Stimulated activated naive CD4-positive, alpha-beta T cell treated with Interleukin-2 at 50 U/mL for 16 hours (primary cell): ENCODE measurements at places on chromosomes 3 and 15.

DNA sequence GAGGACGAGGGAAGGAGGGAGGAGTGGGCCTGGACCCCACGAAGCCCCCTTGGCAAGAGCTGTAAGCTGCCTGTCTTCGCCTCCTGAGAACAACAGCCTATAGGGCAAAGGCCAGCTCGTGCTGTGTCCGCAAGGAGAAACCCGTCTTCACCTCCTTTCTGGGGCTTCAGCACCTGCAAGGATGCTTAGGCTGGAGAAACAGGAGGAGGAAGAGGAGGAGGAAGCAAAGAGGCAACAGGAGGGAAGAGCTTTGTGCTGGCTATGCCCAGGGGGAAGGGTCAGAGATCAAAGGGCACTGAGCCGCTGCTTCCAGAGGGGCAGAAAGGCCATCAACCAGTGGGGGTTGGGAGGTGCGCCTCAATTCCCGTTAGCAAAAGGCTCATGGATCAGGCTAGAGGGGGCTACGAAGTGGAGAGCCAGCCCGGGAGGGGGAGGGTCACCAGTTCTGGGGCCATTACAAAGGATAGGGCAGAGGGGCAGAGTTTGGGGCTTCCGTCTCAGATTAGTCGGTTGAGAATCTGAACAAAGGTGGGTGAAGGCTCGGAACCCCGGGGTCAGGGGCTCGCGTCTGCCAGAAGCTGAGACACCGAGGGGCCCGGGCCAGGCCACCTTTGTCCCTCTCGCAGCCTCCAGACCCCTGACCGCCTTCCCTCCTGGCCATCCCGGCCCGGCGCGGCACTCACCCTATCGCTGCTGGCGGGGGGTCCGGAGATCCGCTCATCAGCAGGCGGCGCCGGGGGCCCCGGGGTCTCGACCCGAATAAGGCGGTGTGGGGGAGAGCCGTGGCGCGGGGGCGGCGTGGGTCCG is 792 bp downstream of the SHF start:
- DNase-seq: no peak

- no peak for DNase-seq
Observed at GRCh38 chr3:10599444-10599843, 94.1 kb upstream of the ATP2B2 start.

DNA sequence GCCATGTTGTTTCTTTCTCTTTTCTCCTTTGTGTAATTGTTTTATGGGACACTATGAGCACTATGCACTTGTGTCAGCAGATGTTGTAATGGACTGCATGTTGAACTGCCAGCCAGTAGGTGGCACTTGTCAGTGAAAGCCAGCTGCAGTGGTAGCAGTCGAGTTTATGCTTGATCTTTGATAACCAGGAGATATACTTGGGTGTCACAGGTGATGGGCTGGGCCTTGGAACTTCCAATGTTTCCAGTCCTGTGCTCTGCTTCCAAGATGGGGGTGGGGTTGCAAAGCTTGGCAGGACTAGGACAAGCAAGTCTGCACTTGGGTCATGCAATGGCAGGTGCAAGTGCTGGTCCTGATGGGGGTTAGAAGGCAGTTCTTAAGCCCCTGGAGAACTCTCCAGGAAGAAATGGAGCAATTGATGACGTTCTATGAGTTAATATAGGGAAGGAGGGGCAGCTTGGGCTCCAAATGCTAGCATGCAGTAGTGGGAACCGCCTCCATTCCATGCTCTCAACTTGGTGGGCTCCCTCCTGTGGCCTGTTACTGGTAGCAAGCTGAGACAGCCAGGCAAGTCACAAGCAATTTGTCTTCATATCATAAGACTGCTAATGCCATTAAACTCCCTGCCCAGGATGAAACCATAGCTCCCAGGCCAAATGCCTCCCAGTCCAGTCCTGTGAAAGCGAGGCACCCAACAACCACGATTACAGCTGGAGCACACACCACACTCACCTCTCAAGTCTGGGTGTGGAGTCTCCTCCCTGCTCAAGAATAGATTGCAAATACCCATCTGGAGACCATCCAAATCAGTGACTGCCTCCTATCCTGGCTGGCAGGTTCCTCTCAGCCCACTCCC is 287.2 kb downstream of the CGGBP1 start:
- DNase-seq: peak; percentile 4

GRCh38 chr3:105836533-105836932 is 32.3 kb downstream of the CBLB start:
- peak; percentile 65 for DNase-seq

DNA sequence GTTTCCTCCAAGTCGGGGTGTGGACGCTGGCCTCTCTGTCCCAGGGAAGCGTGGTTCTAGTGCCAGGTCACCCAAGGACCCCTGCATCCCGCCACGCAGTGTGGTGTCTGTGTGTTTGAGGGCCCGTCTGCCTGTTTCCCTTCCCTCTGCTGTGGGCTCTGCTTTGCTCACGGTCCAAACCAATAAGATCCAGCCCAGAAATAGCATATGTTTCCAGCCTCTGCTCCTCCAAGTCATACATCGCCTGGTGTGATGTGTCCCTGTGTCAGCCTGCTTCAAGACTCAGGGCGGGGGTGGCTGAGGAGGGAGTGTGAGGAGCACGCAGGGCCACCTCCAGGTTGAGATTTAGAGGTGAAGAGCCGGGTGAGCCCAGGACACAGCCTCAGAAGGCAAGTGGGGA is 21.9 kb upstream of the RPL29 start:
- no peak for DNase-seq

DNA sequence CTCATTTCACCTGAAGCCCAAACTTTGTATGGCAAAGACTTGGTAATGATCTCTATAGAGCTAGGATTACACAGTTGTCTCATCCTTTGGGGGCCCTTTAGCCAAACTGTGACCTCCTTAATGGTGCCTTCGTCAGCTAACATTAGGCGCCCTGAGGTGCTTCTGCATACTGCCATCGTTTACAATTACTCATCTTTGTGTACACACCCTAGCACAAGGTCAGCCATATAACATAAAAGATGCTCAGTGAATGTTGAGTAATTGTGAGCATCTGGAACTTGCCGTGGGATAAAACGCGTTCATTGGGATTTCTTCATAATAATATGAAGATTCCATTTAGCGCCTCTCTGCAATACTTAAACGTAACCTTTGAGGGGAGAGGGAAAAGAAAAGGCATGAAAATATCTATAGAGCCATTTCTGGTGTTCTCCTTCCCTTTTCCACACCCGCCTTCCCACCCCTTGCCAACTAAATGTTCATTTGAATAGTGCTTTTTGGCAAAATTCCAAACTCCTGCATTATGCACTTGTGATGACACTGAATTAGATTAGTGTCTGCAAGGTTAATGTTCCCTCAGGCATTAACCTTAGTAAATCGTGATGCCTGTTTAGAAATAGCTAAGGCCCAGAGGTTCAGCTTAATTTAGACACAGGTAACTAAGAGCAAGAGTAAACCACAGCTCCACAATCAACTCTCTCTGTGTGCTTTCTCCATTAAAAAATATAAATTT is 990 bp upstream of the ZNF148 start:
- DNase-seq: no peak

- DNase-seq: no peak
Observed at GRCh38 chr15:44598892-44599291, 61.9 kb downstream of the EIF3J start.

DNA sequence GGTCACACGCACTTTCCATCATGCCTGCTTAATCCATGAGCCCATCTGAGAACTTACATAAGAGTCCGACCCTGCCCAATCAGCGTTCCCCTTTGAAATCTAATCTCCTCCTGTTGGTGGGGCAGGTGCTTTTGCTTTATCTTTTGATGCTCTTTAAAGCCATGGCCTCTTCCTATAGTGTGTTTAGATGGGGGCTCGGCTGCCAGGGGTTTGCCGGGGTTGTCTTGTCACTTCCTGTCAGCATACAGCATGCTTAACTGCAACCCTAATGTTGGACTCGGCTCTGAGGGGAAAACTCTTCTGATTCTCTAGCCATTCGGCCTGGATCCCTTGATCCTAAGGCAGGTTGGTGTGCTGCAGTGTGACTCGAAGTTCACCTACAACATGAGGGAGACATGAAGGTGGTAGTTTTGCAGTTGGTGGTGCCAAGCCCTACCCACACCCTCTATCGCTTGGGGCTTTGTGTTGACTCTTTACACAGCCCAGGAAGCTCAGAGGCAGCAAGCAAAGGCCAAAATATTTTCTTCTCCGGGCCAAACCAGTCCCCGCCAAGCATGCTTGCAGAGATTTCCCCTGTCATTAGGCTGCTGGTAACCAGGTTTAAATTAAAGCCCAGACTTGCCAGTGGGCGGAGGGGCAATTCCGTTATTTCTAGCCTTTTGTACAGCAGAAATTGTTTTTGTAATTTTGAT is 218.7 kb downstream of the FEZF2 start:
- no peak for DNase-seq

GRCh38 chr15:39244776-39245175 is 336.1 kb upstream of the THBS1 start:
- no peak for DNase-seq

DNA sequence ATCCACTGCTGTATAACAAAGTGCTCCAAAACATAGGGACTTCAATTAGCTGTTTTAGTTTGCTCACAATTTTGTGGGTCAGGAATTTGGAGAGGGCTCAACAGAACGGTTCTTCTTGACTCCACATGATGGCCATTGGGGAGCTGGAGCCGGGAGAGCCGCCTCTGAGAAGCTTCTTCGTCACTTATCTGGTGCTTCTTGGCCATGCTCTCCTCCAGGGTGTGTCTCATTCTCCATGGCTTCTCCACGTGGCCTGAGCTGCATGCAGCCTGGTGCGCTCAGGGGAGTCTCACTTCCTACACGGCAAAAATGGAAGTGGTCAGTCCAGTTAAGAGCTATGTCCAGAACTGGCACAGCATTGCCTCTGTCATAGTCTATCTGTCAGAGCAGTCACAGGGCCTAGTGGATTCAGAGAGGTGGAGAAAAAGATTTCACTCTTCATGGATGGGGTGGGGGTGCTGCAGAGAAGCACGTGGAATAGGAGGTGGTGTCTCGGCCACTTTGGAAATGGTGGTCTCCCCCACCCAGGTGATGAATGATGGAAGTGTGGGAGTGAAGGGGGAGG is 26.3 kb upstream of the PRR23E start:
- DNase-seq: no peak

- DNase-seq: no peak
Observed at GRCh38 chr3:130820976-130821375, 72.9 kb upstream of the ATP2C1 start.

GRCh38 chr3:71468311-71469137 is 115.0 kb downstream of the FOXP1 start:
- no peak for DNase-seq

GRCh38 chr3:138140940-138141339 is 8.8 kb upstream of the A4GNT start:
- DNase-seq: no peak

GRCh38 chr15:45021348-45021747 is 1.6 kb upstream of the SORD start:
- DNase-seq: no peak

GRCh38 chr3:174949523-174949922 is 90.4 kb downstream of the NAALADL2 start:
- DNase-seq: no peak

GRCh38 chr15:85623315-85624049 is 171.2 kb downstream of the KLHL25 start:
- DNase-seq: no peak

DNA sequence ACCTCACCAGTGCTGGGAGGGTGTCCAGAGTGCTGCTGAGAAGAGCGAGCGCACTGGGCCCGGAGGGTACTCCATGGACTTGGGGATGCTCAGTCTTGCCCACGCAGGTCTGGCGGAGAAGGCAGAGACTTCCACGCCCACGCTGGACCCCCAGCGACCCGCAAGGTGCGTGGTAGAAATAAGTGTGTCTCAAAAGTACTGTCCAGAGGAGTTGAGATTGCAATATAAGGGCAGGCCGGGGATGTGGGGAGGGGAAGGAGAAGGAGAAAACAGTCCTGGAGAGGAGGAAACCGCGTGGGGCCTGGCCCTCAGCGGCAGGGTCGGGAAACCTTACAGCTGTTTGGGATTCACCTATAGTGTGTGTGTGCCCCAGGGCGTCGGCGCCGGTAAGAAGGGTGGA is 38.9 kb downstream of the NR2F2 start:
- DNase-seq: no peak

DNA sequence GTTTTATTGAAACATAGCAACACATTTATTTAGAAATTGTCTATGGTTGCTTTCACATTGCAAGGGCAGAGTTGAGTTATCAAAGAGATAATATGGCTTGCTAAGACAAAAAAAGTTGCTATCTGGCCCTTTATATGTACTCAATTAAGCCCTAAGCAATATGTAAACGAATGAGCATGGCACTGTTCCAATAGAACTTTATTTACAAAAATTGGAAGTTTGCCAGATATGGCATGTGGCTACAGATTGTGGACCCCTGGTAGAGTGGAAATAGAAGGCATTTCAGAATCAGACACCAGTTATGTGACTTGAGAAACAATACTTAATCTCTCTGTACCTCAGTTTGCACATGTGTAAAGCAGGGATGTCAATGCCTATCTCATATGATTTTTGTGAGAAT is 515.6 kb upstream of the SGO1 start:
- no peak for DNase-seq

DNA sequence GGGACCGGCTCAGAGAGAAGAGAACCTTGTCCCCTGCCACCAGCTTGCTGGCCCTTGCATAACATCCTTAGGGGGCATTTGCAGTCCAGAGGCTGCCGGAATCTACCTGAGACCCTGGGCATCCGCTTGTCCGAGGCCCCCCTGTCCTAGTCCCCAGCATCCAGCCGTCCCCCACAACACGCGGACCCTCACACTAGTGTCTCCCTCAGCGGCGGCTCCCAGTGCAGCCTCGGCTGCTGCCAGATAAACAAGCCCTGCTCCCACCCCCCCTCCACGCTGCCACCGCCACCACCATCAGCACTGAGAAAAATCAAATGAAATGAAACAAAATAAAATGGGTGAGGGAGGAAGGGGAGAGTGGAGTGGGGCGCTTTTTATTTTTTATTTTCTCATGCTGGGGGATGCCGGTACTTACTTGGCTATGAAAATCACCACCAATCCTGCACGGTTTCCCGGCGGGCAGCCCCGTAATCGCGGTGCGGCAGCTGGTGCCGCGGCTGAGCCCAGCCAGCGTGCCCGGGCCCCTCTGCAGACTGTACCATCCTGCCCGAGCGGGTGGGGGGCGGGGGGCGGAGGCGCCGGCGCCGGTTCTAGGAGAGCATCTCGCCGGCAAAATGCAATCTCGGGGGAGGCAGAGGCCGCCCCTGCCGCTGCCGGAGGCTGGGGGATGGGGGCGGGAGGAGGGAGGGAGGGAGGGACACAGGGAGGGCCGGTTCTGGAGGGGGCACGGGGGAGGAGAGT is at the start of gene ATP2B2:
Gene ATP2B2, minus strand, starts transcription at position 537 of the 741 bp plus-strand sequence. CDS start 56,043 bp downstream, outside the sequence.
- no peak for DNase-seq

DNA sequence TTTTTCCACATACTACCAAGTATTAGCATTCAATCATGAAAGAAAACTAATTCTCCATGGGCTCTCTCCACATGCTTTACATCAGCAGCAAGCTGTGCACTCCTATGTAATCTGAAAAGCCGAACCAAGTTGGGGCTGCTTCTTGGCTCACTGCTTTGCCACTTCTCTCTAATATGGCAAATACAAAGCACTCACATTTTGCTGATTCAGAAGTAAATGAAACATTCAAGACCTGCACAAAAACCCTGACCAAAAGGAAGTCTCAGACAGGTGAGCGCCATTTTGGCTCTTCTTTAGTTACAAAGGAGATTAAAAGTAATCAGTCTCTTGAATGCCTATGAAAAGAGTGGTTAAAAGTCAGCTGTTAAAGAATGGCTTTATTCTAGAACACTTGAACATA is 915.2 kb downstream of the FHIT start:
- no peak for DNase-seq

- DNase-seq: no peak
Observed at GRCh38 chr3:3089017-3089416, 21.2 kb downstream of the IL5RA start.

- no peak for DNase-seq
Observed at GRCh38 chr3:46269556-46269955, 27.3 kb downstream of the CCR3 start.

- no peak for DNase-seq
Observed at GRCh38 chr3:52857133-52857532, 22.3 kb upstream of the MUSTN1 start.
